ENCODE measurements at places on chromosomes 2 and 18. TPM values are rescaled to one million over a fixed set of nuclear protein-coding genes. Genes with fewer than 3 reads are reported as not detected.
A peak's percentile ranks its signal among the peaks of the same experiment; 100 is the strongest.

DNA sequence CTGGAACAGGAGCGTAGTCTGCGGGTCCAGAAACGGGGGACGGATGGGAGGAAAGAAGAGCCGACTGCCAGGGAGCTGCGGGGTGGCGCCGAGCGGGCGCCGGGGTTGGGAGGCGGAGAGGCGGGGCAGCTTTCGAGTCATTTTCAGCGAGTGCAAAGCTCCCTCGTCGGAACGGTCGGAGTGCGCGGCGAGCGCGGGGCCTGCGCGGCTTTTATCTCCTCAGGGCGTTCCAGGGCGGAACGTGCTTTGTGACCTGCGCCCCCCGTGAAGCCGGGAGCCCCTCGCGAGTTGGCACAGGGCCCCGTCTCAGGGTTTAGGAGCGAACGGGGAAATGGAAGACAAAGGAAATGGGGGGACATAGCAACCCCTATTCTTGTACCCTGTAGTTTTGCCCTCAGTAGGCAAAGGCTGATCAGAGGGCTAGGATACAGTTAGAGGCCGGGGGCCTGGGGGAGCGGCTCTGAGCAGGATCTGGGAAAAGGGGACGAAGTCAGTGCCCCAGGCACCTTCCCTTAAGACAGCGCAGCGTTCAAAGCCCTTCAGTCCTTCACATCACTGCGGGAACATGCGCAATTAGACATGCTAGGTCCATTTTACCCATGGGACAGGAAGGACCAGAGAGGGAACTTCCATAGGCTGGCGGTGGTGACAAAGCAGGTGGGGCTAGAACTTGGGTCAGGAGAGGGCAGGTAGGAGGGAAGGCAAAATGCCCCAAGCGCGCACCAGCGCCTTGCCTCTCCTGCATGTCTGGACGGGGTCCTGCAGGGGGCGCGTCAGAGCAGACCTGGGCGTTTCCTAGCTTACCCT lies 60.1 kb upstream of the IL1RL1 start:
- no peak for DNase-seq

DNA sequence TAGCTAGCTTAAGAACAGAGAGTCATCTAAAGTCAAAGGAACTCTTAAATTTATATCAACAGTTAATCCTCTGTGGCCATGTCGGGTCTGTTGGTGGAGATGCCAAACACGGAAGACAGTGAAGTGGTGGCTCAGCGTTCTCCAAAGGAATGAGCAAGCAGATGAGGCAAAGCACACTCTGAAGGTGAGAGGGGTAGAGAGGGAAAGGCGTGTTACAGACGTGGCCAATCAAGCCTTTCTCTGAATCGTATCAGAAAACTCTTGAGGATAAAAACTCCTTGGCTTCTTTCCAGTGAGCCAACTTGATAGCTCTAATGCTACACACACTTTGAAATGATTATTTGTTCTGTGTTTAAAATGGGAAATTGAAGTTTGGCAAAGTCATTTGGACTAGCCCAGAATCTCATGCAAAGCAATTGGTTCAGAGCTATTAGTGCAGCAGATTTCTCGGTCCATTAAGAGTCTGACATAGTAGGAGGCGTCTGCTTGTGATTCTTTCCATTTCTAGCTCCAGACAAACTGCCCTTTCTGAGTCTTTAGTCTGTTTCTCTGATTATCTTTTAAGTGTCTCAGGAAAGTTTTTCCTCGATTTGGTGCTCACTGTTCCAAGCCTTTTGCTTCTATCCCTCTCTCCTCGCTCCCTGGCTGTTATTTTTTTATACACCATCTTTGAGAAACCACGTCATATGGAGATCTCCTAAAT lies 57.5 kb upstream of the CPO start:
- no peak for DNase-seq

DNA sequence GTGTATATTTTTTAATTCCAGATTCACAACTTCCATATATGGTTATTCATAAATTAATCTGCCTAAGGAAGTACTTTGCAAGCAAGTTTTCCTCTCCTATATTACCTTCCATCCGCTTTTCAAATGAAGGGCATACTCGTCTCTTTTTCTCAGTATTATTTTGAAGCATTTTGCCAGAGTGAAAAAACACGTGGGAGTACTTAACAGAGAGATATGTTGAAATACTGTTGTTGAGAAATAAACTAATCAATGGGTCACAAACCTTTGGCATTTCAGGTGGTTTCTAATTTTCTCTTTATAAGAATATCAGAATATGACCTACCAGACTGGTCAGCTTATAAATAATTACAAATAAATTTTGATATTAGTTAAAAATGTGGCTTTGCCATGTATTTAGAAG lies 67.6 kb downstream of the CCDC102B start:
- no peak for DNase-seq

FNDC4 gene
- 0.29 TPM for total RNA-seq

DNA sequence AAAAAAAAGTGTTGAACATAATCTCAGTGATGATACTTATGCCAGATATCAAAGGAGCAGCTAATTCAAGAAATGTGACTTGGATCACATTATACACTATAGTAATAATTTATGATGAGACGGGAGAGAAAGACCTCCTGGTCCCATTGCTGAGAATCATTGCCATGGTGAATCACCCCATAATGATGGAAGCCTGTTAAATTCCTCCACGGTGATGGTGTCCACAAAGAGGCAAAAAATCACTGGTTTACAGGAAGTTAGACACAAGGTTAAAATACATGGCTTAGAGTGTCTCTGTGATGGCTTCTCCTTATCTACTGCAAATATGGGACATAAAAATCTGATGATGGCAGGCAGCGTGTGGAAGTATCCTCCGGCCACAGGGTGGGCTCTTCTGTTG lies 210.0 kb downstream of the CDH2 start:
- no peak for DNase-seq

- no peak for DNase-seq
These were observed 12.1 kb downstream of the TFPI start for GRCh38 chr2:187542123-187542522.

GRCh38 chr2:161085149-161085548 lies 75.1 kb upstream of the TANK start:
- DNase-seq = peak; percentile 70

TRABD2A gene
- total RNA-seq = 12.0 TPM

GALNT5 gene
- total RNA-seq = 0.04 TPM

DNA sequence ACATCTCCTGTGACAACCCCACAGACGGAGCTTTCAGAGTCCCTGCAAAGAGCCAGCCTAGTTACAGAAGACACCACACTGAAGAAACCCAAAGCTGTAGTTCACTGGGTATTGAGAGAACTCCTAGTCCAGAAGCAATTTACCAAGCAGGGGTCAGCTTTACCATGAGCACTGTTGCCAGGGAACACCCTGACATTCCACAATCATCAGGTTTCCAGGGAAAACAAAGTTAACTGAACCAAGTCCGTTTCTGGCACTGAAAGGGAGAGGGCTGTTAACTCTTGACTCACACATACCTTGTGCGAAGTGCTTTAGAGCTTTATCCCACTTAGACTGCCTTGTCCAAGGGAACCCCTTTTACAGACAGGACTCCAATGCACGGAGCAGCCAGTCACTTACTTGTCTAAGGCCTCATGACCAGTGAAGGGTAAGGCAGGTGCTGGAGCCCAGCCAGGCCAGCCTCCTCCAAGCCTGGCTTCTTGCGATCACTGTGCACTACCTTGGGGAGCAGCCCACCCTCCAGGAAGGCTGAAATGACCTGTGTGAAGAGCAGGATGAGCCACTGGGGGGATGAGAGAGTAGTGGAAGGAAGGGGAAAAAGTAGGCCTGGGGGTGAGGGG lies 53.9 kb downstream of the REEP1 start:
- DNase-seq = no peak

HTR2B gene
- total RNA-seq = not detected

DNA sequence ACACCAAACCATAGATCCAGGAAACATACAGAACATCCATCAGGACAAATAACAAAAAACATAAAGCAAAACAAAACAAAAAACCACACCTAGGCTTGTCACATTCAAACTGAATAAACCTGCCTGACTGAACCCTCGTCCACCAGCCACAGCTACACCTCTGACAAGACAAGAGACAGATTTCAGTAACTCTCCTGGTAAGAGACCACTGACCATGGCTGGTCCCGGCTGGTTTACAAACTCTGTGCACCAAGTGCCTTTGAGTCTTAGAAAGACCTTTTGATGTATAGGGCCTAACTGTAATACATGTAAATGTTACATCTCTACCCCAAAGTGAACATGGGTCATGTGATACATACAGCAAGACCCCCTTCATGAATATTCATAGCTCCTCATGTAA lies 4.8 kb upstream of the SLC66A2 start:
- DNase-seq = no peak

PAX3 gene
- total RNA-seq = 5.5 TPM

GRCh38 chr2:100042562-100042961 lies 99.8 kb downstream of the AFF3 start:
- DNase-seq = no peak

- DNase-seq = no peak
These were observed 23.3 kb downstream of the GRB14 start for GRCh38 chr2:164597983-164598382.

CD226 gene
- total RNA-seq = 0.23 TPM

GKN1 gene
- not detected for total RNA-seq

DNA sequence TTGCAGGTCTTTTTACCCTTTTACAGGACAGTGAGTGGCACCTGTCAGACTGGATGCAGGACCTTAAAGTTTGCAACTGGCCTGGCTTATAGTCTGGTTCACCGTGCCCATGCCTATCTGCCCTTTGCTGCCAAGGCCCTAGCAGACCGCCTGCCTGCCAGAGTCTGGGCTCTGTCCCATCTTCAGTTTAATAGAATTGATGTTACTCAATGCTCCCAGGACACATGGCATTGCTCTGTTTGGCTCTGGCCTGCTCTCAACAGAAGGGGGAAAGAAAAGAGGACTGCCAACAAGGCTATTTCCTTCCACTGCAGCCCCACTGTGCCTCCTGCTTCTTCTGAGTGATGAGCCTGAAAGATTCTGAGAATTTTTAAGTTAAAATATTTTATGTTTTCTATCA lies 25.6 kb upstream of the TMEM178A start:
- DNase-seq = no peak

DNA sequence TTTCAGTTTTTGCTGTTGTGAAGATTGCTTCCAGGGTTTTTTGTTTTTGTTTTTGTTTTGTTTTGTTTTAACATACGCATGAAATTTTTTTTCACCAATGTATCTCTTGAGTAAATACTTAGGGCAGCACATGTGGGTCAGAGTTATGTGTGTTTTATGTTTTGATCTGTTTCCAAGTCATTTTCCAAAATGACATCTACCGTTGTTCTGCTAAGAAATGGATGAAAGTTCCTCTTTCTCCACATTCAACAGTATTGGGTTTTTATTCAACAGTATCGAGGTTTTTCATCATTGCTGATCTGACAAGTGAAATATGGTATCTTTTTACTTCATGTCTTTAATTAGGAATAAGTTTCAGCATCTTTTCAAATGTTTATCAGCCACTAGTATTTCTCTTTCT lies 16.7 kb downstream of the RNF144A start:
- DNase-seq = no peak

DNA sequence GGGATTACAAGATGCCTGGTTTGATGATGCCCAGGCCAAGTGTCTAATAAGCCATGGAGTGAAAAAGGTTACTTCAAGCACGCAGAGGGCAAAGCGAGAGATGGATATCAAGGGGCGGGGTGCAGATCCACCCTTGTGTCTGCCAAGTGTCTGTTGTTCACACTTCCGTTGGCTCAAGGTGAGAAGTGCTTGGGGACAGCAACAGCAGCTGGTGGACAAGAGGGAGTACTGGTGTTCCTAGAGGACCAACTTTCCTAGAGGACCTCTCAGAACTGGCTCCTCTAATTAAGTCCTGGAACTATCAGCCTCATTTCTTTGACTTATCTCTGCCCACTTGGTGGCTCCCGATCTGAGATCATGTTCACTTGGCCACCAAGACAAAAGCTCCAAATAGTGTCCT lies 299.1 kb downstream of the PRKCE start:
- no peak for DNase-seq

DNA sequence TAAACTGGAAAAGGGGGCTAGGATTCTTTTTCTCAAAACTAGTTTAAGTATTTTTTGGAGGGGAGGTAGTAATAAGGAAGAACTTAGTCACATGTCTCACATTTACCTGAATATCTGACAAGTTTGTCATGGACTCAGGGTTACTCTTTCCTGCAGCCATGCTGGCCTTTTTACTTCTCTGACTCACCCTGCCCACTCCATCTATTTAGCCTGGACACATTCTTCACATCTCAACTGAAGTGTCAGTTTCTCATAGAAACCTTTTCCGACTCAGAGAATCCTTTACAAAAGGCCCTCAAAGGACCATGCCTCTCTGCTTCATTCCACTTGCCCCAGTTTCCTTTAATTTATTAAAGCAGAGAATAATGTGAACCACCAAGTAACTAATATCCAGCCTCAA lies 42.6 kb downstream of the SCN7A start:
- DNase-seq = no peak

FEV gene
- not detected for total RNA-seq

GPR39 gene
- total RNA-seq = 5.1 TPM

LRRTM1 gene
- not detected for total RNA-seq

GRCh38 chr2:55482186-55482884 lies 37.2 kb upstream of the CFAP36 start:
- DNase-seq = peak; percentile 85

DNA sequence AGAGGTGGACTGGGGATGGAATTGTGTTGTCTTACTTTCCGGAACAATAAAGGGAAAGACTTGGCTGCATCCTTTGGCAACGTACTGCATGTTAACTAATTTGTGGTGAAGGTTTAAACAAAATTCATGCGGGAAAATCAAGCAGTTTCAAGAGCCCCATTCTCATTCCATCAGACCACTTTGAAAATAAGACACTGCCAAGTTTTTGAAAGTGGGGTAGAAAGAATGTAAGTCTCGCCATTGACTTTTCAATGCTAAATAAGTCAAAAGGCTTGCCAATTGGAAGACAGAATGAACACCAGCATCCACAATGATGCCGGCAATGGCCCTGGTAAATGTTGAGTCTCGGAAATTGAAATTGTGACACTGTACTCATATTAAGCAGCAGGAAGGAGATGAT lies 322.0 kb downstream of the RND3 start:
- DNase-seq = peak; percentile 56

DNA sequence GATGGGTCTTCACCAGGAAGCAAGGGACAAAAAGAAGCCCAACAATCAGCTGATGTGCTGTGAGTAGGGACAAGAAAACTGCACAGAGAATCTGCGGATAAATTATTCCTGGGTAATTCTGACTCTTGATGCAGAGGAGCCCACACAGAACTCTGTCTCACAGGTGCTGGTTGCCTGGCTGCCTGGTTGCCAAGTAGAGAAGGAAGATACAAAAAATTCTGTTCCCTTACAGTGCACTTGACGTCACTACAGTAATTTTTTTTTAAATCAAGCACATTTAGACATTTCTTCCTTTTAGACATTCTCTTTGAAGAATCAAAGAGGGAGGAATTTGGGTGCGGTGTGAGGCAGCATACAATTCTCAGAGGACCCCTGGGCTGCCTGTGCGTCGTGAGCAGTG lies 152.1 kb upstream of the SIX3 start:
- no peak for DNase-seq

All from H4 (cell line).